ENCODE measurements at places on chromosomes 3 and 15. TPM values are rescaled to one million over a fixed set of nuclear protein-coding genes. Genes with fewer than 3 reads are reported as not detected.

GRCh38 chr3:150055332-150055731 is 84.6 kb upstream of the PFN2 start:
- DNase-seq, result no peak

CX3CR1 gene
- total RNA-seq, result 0.28 TPM

DNA sequence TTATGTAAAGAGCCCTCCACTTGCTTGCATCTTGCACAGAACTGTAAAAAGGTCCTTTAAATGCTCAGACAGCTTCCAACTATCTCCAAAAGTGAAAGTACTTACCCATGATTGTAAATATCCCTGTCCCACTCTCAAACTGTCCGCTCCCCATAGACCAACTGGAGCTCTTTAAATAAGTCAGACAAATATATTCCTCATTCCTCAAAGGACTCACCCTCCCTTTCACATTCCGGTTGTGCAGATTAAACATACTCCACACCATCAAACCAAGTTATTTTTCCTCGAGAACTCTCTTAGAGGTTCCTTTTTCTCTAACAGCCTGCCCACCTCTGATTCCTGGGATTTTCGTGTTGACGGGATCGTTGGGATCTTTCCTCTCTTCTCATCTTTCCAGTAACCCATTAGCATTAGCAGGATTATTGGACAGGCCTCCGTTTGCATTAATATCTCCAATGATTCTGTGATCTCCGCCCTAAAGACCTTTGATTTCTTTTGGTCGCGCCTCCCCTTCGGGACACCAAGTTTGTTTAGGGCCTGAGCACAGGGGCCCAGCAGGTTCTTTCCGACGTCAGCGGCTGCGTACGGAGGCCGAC is 763 bp downstream of the GOLGB1 start:
- DNase-seq, result no peak

BUB1B gene
- 3.5 TPM for total RNA-seq

SAMD7 gene
- total RNA-seq, result not detected

GRCh38 chr3:78221300-78221699 is 1181.4 kb downstream of the ROBO2 start:
- DNase-seq, result no peak

DNA sequence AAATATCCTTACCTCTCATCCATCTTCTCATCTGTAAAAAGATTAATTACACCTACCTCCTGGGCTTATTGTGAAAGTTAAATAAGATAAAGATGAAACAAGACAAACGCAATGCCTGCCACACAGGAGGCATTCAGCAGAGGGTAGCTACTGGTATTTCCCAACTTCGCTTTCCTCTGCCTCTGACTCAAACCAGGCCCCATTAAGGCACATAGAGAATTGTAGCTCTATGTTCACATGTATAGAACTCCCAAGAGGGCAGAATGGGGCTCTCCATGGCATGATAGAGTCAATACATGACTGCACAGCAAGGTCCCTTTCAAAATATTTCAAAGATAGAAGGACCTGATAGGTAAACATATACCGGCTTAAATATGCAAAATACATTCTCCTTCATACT is 1.4 kb downstream of the LYSMD2 start:
- DNase-seq, result no peak
